ENCODE measurements at places on chromosomes 12 and 14. TPM values are rescaled to one million over a fixed set of nuclear protein-coding genes. Genes with fewer than 3 reads are reported as not detected.

- no peak for DNase-seq
Measured at GRCh38 chr12:107610021-107610859, 75.4 kb upstream of the PWP1 start.

- DNase-seq: no peak
Measured at GRCh38 chr12:117674313-117674712, 294.5 kb downstream of the KSR2 start.

PTPRQ gene
- 5.0 TPM for total RNA-seq

DNA sequence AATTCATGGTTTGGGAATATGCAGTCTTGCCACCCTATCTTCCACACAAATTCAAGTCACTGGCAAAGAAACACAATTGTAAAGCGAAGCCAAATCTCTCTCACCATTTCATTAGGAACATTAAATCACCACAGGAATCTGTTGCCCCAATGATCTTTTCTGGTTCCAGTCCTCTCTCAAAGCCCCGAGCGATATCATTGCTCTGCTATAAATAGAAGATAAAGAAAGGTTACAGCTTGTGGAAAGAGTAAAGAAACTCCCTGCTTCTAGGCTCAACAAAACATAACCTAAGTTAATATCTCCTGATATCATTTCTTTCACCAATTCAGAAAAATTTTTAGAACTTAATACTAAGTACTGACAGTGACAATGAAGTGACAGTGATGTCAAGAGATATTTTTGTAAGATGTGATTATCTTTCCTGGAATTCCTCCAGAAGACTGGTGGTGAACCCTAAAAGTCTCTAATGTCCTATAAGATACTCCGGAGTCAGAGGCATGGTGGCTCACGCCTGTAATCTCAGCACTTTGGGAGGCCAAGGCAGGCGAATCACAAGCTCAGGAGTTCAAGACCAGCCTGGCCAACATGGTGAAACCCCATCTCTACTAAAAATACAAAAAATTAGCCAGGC is 33.8 kb downstream of the CBX5 start:
- no peak for DNase-seq

KRT6A gene
- total RNA-seq: not detected

SSPN gene
- 61.9 TPM for total RNA-seq

GPRC5D gene
- total RNA-seq: not detected

DNA sequence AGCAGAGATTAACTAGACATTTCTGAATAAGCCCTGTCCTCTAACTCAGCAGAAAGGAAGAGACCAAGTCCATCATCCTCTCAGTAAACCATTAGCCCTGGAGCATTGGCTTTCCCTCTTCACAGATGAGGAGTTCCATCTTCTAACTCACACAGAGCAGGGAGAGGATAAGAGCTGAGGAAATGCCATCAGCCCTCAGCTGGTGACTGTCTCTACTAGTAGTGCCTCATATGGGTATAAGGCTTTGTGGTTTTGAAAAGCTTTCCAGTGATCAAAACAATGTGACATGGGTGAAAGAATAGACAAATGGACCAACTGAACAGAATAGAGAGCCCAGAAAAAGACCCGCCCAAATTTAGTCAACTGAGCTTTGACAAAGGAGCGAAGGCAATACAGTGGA is 197.2 kb upstream of the NUDT4 start:
- no peak for DNase-seq

DNA sequence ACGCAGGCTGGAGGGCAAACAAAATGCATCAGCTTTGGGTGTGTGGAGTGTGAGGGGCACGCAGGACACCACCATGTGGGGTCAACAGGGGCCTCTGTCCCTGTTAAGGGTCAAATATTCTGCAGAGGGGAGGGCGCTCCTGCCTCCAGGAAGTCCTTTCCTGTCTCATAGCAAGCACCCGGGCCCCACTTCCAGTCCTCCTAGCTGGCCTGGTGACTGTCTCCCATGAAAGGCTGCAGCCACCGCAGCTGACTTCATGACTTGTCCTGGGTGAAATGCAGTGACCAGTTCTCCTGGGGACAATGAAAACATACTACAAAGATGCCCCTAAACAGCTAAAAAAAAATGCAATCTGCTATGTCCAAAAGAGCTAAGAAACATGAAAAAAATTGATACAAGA is 53.6 kb downstream of the LGMN start:
- DNase-seq: no peak

DNA sequence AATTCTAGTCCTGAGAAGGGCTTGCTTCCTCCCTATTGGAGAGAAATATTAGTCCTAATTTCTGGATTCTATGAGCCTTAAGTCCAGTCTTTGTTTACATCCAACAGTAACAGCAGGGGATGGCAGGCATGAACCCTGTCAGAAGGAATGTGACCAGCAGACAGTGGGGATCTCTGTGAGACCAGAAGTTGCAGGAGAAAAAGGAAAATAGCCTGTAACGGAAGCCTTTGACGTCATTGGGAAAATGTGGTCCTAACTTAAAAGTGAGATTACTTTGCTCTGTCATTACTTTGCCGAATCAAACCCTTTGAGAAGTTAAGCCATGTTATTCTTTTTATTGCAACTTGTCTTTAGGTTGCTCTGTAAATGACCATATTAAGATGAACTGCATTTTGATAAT is 218.2 kb upstream of the PRICKLE1 start:
- no peak for DNase-seq

GRCh38 chr14:36339816-36340215 is 19.4 kb upstream of the MBIP start:
- no peak for DNase-seq

GRCh38 chr14:50804181-50804721 is 26.7 kb downstream of the NIN start:
- DNase-seq: peak; percentile 60

DNA sequence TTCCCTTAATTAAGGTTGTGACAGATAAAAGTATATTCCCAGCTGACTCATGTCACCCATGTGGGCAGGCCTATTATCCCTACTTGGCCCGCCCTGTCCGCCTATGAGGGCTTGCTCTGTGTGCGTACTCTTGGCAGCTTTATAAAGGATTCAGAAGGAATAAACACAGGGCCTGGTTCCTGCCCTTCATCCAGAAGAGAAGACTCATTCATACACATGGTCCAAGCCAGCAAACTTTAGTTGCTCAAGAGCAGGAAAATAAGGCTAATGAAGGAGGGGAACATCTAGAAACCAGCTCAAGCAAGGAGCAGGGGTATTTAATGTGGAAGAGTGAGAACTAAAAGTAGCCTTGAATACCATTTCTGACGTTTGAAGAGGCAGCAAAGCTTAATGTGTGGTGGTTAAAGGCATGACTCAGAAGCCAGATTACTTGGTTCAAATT is 141.9 kb downstream of the CRADD start:
- peak; percentile 95 for DNase-seq

CDK2 gene
- total RNA-seq: 60.2 TPM

SOCS2 gene
- total RNA-seq: 10.4 TPM

- no peak for DNase-seq
Measured at GRCh38 chr12:53443955-53444354, 2.4 kb downstream of the PRR13 start.

Data from esophagus muscularis mucosa (tissue), 4 donors.